ENCODE measurements at places on chromosomes 7 and 10. TPM values are rescaled to one million over a fixed set of nuclear protein-coding genes. Genes with fewer than 3 reads are reported as not detected.

The PROSER2 gene
- total RNA-seq: 58.8 TPM

The MCM10 gene
- total RNA-seq: 2.8 TPM

The KIF5B gene
- total RNA-seq: 149 TPM

The PTPRZ1 gene
- total RNA-seq: 0.04 TPM

The PRKRIP1 gene
- 31.5 TPM for total RNA-seq

The GPR15LG gene
- not detected for total RNA-seq

The MBLAC1 gene
- total RNA-seq: 3.5 TPM

The HPS1 gene
- total RNA-seq: 64.0 TPM

The MACC1 gene
- total RNA-seq: 61.7 TPM

The SERPINE1 gene
- 229 TPM for total RNA-seq

The SLC18A3 gene
- not detected for total RNA-seq

The TRIM74 gene
- 0.33 TPM for total RNA-seq

The SLC4A2 gene
- 166 TPM for total RNA-seq

The NRAP gene
- not detected for total RNA-seq

The TET1 gene
- total RNA-seq: 1.2 TPM

DNA sequence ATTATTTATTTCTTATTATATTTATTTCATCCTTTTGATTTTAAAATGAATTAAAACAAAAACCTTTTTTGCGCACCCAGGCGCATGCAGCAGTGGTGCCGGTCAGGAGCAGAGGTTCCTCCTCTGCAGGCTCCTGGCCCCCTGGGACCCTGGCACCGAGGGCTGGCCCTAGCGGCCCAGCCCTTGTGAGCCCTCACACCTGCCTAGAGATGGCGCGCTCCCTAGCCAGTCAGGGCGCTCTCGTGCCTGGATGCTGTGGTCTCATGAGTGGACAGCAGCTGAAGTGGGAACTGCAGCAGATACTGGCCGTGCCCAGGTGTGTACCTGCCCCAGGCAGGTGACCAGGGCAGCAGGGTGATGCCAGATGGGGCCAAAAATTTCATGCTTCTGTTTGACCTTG lies 13.8 kb downstream of the RET start:
- DNase-seq: no peak

DNA sequence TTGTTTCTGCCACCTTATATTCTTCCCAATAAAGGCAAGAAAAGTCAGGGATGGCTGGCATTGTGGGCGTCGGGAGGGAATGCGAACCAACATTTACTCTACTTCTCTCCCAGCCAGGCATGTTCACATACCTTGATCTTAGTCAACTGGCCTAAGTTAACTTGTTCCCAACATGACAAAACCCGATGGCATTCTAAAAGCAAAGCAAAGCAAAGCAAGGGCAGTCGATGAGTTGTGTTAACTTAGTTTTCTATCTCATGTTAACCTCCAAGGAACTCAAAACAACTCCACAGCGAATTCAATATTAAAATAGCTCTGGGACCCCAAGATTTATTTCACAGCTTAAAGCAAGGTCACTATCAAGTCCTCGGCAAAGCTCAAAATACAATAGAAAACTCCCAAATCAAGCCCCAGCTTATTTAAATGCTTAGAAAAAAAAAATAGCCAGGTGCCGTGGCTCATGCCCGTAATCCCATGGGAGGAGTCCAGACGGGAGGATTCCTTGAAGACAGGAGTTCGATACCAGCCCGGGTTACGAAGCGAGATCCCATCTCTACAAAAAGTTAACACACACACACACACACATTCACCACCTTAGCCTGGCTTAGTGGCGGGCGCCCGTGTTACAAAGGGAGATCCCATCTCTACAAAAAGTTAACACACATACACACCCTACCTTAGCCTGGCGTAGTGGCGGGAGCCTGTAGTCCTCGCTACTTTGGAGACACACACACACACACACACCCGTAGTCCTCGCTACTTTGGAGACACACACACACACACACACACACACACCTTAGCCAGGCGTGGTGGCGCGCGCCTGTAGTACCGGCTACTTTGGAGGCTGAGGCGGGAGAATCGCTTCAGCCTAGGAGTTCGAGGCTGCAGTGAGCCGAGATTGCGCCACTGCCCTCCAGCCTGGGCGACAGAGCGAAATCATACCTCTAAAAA lies 901 bp upstream of the CCNY start:
- DNase-seq: no peak

DNA sequence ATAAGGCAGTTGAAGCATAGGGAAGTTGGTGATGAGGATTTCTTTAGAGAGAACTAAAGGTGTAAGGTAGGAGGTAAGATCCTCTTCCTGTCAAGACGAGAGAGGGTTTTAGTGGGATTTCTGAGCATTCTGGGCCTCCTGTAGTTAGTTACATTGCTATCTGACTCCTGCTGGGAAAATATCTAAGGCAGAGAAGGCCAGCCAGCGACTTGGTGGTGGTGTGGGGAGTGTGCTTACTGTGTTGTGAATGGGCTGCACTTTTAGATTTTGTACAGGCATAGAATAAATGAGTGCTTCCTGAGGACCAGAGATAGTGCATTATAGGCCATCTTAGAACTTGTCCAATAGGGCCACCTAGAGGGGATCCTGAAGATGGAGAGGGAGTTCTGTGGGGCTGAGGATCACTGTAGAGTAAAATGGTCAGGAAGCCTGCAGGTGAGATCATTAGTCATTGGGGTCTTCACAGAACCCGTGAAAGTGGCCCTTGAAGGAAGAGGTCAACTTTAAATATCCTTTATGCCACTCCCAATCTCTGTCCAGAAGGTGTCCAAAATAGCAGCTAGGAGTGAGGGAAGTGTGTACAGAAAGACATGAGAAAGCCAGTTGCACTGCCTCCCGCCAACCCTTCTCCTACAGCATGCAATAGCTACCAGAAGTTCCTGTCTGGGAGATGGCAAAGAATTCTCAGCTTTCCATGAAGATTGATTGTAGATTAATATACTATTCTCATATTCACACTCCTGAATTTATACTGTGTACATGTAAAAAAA lies 266.6 kb downstream of the POLR1F start:
- peak; percentile 7 for DNase-seq

DNA sequence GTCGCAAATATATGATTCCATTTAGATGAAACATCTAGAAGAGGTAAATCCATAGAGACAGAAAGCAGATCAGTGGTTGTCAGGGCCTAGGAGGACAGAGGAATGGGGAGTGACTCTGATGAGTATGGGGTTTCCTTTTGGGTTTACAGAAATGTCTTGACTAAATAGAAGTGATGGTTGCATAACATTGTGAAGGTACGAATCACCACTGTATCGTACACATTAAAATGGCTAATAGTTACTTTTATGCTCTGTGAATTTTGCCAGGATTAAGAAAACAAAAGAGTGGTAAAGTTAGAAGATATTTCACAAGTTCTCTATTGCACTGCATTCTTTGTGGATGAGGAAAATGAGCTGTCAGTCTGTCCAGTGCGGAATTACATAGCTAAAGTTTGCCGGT lies 407.4 kb downstream of the KCNMA1 start:
- DNase-seq: peak; percentile 57

GRCh38 chr7:326809-327232 lies 36.9 kb downstream of the FOXL3 start:
- peak; percentile 77 for DNase-seq

- no peak for DNase-seq
Measured at GRCh38 chr7:26202019-26202990, 760 bp downstream of the CBX3 start.

DNA sequence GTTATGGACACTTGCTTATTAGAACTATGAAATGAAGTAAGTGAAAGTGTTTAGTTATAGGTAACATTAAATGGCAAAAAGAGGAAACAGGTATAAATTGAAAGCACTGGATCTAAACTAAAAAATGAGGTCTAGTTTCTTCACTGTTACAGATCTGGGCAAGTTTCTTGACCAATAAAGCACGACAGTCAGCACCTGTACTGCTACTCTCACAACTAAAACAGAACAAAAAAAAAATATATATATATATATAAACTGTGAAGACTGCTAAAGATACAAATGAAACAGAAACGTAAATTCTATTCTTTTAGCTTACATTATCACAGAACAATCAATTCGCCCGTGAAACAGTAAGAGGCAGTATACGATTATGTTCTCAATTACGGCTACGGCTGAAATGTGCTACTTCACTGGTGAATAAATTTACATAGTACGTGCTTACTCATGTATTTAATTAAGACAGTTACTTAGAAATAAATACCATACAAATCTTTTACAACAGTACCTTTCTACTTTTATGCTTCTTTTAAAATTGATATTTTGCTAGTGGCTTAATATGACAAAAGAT lies 4.2 kb downstream of the AHR start:
- no peak for DNase-seq

DNA sequence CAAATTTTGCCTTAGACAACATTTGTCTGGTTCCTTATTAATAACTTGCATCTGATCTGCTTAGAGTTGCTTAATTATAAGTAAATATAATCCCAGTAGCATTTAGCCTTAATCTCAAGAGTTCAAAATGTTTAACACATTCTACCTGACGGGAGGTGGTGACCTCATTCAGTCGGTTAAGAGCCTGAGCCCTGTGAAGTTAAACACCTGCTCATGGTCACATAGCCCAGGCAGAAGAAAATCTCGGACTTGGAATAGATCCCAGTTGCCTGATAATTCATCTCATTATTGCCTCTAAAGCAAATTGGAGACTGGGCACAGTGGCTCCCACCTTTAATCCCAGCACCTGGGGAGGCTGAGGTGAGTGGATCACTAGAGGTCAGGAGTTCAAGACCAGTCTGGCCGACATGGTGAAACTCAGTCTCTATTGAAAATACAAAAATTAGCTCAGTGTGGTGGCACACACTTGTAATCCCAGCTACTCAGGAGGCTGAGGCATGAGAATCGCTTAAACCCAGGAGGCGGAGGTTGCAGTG lies 18.6 kb upstream of the ASCC1 start:
- no peak for DNase-seq

GRCh38 chr7:96315125-96315512 lies 6.8 kb downstream of the SLC25A13 start:
- DNase-seq: no peak

DNA sequence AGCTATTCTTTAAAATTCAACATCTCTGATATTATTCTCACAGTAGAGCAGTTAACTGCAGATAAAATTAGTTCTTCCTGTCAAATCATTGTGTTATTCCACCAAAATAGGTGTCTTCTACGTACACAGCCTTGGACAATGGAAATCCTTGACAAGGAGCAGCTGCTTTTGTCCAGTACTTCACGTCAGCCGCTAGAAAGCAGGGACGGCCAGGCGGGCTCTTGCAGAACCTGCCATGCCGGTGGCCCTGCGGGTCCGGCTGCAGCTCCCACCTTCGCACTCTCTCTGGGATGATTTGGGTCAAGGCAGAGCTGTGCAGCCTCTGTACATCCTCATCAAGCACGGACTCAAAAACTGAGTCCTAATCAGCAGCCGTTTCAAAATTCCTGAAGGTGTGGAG lies 2.2 kb upstream of the FOXI2 start:
- no peak for DNase-seq

GRCh38 chr7:112889834-112890438 lies 99.7 kb upstream of the TMEM168 start:
- no peak for DNase-seq

GRCh38 chr7:4079956-4080355 lies 602.1 kb upstream of the FOXK1 start:
- DNase-seq: no peak

- DNase-seq: no peak
Measured at GRCh38 chr10:22379059-22379458, 33.8 kb downstream of the SPAG6 start.

- no peak for DNase-seq
Measured at GRCh38 chr7:148153616-148154284, 436.8 kb upstream of the C7orf33 start.

DNA sequence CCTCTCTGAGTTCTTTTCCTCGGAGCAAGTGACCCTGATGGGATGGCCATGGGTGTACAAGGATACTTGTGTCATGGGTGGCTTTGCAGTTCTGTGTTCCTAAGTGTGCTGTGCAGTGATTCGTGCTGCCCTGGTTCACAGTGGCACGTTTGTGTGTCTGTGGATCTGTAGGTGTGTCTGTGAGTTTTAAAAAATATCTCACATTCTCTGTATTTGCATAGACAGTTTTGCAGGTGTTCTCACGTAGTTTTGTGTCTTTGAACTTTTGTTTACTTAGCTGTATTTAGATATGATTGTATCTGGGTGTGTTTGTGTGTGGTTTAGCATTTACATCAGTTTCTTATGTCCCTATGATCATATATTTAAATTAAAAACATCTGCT lies 3.7 kb downstream of the ZNF775 start:
- no peak for DNase-seq

DNA sequence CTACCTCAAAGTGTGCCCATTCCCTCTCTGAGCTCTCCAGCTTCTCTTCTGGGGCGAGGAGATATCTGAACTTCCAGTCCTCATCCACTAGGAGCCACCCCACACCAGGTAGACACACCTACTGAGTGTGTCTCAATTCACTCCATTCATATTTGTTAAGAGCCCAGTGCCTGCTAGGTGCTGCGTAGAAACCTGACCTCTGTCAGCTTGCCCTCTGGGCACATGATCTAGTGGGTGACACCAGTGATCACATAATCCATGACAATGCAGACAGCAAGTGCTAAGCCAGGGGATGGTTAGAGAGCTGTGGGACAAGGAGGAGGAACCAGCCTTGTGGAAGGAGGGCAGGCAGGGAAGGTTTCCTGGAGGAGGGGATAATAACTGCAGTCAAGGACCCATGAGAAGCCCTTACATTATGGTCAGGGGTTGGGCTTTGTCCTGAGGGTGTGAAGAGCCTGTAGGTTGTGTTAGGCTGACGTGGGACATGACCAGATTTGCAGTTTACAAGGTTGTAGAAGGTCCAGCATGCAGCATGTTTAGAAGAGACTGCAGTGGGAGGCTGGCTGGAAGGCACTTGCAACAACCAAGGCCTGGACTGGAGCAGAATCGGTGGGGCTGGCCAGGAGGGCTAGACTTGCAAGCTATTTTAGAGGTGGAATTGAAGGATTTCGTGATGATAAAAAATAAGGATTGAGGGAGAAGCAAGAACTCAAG lies 81.8 kb downstream of the COL13A1 start:
- no peak for DNase-seq

DNA sequence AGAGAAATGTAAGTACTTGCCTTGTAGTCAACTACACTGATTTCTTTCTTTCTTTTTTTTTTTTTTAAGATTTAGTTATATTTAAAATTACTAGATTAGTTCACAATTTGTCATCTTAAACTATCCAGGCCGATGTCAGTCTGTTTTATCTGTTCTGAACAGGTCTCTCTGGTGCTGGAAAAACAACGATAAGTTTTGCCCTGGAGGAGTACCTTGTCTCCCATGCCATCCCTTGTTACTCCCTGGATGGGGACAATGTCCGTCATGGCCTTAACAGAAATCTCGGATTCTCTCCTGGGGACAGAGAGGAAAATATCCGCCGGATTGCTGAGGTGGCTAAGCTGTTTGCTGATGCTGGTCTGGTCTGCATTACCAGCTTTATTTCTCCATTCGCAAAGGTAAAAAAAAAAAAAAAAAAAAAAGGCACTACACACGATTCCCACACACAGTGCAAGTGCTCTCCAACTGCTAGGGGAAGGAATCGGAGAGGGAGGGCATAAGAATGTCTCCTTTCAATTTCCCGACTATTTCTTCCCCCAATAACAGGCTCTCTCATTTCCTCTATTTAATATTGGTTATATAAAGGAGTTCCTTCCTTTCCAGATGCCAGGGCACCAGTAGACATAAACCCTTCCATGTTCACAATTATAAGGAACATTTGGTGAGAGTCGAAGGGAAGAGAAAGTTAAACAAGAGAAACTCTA lies 53.4 kb downstream of the PAPSS2 start:
- no peak for DNase-seq

- no peak for DNase-seq
Measured at GRCh38 chr7:43105521-43106120, 6.8 kb upstream of the HECW1 start.
